Ureter (tissue), 1 donor: ENCODE measurements at places on chromosomes 1 and 21.

DNA sequence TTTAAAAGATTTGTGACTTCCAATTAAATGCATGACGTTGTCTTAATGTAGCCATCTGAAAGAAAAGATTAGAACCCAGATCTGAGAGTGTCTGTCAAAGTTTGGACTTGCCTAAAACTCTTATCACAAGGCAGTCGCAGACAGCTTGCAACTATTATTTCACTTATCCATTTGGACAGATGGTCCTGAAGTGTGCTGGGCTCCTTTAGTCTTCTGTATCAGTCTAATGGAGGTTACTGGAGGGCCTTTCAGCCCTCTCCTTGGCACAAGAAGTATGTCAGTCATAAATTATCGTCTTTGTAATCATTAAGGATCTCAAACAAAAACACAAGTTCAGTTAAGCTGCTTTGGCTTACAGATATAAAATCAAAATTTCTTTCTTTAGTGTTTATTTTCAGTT lies 15.5 kb downstream of the PROX1 start:
- no peak for DNase-seq

GRCh38 chr1:218408942-218409341 lies 63.8 kb downstream of the TGFB2 start:
- DNase-seq = no peak

GRCh38 chr1:183884526-183884925 lies 79.6 kb downstream of the RGL1 start:
- no peak for DNase-seq

- no peak for DNase-seq
Observed at GRCh38 chr1:89723863-89724262, 90.9 kb downstream of the LRRC8C start.

DNA sequence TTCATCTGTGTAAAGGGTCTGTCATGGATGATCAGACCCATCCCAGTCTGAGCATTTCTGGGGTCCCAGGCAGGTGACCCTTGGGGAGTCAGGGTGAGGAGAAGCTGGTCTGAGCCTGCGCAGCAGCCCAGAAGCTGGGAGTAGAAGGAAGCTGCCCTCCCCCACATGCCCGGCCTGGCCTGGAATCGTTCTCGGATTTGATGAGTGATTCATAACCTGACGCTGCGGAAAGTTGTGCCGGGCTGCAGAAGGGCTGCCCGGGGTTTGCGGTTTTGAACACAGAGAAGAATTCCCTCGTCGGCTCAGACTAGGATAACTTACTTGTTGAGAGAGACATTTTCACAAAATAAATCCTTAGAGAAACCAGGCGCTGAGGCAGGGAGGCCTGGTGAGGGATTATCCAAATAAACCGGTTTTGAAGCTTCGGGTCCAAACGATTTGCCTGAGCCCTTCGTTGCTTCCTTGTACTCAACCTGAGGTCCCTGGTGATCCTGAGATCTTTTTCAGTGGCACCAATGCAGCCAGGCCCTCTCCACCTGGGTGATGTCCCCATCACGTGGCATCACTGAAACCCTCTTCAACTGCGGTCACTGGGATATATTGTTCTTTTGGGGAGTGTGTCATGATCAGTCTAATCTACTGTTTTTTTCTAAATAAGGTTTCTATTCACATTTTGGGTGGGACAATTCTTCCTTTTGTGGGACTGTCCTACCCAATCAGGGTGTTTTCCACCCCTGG lies 29.2 kb downstream of the EPHB2 start:
- DNase-seq = peak; percentile 57

DNA sequence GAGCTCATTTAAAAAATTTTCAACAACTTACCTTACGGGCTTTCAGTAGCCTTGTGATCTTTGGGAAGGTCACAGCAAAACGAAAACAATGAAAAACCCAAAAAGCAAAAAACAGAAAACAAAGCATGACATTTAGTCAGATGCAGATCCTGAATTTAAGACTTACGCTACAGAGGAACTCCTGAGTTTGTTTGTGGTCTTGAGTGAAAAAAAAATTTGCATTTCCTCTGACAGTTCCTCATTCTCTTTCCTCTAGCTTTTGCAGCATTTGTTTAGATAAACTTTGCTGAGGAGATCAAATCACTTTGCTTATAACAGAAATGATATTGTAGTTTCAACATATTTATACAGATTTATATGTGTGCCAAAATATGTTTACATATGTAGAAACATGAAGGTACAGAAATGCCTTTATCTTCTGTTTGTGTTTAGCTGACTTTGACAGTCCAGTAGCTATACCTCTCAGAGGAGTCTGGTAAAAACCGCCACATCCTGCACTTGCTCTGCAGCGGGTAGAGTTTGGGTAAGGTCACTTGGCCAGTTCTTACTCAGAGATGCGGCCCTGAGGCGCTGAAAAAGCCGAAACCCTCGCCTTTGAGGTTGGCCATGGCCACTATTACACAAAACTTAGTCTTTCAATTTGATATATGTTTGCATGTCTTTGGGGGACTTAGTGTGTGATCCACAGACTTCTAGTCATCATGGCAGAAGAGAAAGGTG lies 142.5 kb downstream of the TNR start:
- DNase-seq = no peak
